ENCODE measurements at places on chromosomes 4 and X.

- DNase-seq, result no peak
Observed at GRCh38 chr4:164997324-164997723, 19.9 kb upstream of the TRIM61 start.

GRCh38 chrX:146224442-146224841 is 406.8 kb downstream of the SLITRK2 start:
- no peak for DNase-seq

GRCh38 chrX:2447484-2447883 is 53.3 kb downstream of the DHRSX start:
- no peak for DNase-seq

DNA sequence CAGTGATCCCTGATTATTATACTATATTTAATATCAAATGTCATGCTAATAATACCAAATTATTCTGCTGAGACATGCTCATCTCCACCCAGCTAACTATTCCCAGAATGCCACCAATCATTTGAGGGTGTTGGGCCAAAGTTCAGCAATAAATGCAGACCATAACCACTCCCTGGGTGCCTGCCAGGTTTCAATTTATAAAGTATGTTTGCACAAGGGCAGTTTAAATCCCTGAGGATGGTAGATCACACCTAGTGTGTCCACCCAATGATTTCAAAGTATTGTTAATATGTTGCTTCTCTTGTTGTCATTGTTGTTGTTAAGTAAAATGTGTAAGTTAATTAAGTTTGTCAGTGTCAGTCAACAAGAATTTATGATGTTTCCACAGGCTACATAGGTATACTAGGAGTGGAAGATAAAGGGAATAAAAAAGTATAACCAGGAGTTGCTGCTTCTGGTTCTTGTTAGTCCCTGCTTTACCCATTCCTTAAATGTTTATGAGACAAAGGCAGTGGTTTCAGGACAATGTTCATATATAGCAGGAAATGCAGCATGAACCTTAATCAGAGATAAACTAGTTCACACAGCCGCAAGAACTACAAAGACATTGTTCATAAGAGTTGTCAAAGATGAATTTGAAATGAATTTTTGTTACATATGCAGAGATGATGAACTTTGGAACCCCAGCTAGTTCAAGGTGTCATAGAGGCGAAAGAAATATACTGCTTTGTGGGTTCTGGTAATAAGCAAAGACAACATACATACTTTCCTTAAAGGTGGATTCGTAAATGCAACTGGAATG is 25.5 kb downstream of the HPGD start:
- DNase-seq, result no peak

DNA sequence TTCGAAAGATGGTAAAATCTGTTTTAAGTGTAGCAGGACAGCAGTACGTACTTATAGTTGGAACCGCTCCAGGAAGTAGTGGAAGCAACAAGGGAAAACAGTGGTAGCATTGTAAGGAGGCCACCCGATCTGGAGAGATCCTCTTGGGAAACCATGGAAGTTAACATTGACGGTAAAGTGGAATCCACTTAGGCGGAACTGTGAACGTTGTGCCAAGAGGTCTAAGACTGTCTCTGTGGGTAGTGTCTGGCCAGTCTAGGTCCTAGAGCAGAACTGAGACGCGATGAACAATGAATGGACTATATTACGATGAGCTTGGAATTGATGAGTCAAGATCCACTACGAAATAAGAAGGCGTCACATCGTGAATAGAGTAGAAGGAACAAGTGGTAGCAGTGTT is 124.0 kb downstream of the TENM3 start:
- no peak for DNase-seq

DNA sequence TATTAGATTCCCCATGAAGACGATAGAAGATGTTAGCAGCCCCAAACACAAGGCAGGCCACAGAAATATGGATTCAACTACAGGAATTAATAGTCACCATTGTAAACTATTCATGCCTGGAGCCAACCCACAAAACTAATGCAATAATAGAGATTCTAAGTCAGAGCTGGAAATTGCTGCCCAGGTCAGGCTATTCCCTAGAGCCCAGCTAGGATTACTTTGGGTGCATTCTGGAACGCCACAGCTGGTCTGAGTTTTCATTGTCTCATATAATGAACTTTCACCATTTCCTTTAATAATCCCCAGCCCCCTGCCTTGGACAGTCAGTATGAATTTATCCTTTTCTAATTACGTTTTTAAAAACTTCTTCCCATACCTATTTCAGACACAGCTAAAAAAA is 252.6 kb downstream of the PAPSS1 start:
- DNase-seq, result no peak

DNA sequence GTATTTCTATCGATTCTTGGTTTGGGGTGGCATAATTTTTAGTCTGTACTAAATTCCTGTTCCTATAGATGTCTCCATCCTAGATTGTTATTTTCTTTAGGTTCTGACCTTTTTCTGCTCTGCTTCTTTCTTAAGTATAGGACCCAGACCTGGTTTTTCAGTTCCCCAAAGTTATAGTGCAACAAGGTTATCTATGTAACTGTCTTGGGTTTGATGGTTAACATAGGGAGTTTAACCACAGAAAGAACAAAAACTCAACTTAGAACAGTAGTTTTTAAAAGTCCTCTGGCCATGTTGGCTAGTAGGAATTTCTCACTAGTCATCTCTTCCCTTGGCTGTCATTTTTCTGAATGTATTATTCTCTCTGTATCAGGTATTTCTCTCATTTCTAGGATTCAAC is 38.8 kb upstream of the MAD2L1 start:
- no peak for DNase-seq

- DNase-seq, result no peak
Observed at GRCh38 chrX:94057385-94057784, 383.4 kb downstream of the FAM133A start.

GRCh38 chr4:107619066-107619465 is 101.0 kb downstream of the PAPSS1 start:
- DNase-seq, result no peak

DNA sequence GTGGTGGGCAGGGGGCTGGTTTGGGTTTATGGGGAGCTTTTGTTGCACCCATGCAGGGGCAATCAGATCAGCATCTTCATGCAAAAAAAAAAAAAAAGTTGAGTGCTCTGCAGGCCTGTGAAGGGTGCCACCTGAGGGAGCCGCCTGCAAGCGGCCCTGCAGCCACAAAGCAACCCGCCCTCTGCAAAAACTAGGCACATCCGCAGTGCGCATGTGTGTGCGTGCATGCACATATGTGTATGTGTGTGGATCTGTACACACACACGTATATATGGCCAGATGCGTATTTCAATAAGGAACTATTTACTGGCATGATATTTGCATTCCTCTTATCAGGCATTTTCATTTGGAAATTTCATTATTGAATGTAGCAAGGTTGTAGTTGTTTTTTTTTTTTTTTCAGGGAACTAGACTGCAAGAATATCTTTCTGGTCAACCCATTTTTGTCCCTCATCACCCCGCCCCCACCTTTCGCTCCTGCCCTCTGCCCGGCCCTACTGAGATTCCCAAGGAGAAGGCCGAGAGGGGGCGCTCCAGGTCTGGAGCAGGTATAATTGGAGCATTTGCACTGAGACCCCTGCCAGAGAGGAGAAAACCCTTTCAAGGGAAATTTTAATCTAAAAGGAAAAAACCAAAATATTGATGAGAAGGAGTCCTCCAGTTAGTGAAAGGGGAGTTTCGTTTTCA is 18.1 kb downstream of the CCNQ start:
- no peak for DNase-seq

DNA sequence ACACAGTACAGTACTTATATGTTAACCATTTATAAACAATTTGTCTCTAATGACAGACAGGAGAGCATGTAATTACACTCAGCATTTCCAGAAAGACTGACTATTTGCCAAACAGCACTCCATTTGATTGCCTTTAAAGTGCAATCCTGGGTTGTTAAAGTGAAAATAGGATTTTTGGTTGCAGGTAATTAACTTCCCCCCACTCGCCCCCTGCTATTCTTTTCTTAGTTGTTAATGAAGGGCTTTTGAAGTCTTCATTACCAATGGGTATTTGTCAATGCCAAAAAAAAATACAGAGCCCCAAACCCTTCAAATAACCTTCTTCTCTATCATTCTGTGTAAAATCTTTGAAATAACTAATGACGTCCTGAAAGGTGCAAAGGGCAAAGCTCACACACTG is 825.6 kb downstream of the STPG2 start:
- DNase-seq, result no peak

GRCh38 chr4:117375101-117375500 is 289.7 kb upstream of the TRAM1L1 start:
- no peak for DNase-seq

DNA sequence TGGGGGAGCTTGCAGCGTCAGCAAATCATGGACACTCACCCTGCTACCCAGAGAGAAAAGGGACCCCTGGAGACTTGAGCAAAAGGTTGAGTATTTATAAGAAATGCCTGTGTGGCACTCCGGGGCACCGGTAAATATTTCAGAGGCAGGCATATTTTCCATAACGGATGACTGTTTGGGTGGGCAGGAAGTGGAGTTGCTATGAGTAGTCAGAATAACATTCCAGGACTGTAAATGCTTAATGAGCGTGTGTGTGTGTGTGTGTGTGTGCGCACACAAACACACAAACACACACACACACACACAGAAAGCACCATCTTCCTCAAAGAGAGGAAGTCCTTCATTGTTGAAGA is 74.6 kb downstream of the MXRA5 start:
- DNase-seq, result no peak

GRCh38 chr4:153205757-153206156 is 1.5 kb downstream of the TRIM2 start:
- no peak for DNase-seq

GRCh38 chrX:135512508-135513129 is 7.8 kb upstream of the INTS6L start:
- no peak for DNase-seq

DNA sequence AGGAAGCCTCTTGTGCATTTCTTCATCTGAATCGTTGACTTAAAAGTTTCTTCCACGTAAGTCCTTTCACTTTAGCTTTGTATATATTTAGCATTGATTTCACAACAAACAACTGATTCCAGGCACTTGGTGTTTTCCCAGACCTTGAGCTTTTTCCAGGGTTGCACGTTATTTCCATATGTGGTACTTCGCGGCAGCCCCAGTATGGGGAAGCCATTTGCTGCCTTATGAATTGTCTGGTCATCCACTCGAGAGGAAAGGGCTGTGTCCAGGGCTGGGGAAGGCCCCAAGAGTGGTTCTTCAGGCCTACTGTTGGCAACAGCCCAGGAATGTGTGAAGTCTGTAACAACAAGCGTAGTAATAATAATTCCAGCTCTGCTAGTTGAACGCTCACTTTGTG is 2.8 kb upstream of the TLR8 start:
- DNase-seq, result no peak

DNA sequence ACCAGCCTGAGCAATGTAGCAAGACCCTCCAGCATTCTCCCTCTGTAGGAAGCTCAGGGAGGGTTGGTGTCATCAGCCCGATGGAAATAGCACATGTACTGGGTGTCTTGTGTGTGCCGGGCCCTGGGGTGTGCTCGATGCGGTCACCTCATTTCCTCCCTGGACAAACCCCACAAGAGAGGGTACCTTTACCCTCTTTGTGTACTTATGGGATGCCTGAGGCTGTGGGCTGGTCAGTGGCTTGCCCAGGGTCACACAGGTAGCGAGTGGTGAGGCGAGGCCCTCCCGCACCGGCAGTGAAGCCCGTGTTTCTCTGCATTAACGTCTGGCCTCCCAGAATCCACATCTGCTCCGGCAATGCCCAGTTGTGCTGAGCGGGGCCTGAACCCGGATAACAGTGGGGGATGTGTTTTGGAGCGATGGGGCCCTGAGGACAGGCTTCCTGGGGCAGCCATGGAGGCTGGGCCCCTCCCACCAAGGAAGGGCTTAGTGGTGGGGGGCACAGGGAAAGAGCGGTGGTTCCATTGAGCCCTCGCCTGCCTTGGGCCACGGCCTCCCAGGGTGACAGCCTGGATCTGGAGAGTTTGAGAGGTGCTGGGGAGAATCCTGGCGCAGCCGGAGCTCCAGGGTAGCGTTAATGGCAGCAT is 8.1 kb downstream of the PSAPL1 start:
- DNase-seq, result no peak

DNA sequence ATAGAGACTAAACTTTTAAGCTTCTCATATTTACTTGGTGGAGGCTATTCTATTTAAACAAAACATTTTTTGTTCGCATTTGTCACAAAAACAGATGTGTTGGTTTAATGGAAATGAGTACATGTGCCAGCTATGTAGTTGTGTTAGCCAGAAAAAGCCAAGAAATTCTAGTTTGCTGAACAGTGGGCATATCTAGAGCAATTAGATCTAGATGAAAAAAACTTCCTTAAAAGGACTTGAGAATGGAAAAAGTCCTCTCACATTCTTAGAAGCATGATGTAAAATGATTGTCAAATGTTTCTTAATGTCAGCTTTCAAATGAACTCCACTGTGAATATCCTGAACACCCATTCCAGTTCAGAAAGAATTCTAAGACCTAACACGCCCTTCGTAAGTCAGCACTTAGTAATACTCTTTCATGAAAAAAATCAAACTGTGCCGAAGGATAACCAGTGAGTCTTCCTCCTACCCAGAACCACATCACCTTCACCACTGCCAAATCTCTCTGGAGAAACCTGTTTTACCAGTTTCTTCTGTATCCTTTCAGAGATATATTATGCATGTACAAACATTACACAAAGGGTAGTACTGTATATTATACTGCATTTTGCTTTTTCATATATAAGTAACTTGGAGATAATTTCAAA is 28.2 kb downstream of the PHKA1 start:
- no peak for DNase-seq

DNA sequence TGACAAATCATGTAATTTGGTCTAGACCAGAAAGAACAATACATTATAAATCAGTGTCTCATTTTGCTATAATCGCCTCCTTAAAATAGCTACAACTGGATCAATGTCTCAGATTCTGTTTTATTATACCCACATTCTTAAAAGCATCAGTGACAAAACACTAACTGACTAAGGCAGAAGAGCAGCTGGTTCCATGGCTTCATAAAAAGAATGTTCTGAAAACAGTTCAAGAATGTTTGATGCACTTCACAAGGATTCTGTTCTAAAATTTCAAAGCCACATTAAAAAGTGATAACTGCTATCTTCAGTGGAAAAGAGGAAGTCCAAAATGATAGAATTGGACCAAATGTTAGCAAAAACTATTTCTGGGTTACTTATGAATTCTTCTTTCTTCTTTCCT is 69.8 kb downstream of the COL25A1 start:
- no peak for DNase-seq

- no peak for DNase-seq
Observed at GRCh38 chr4:109051054-109051453, 251.4 kb downstream of the COL25A1 start.

- no peak for DNase-seq
Observed at GRCh38 chr4:91958596-91958995, 345.2 kb upstream of the GRID2 start.

GRCh38 chr4:10958226-10958856 is 273.8 kb upstream of the CLNK start:
- no peak for DNase-seq
